ENCODE measurements at places on chromosomes 3 and 15.

GRCh38 chr3:29065211-29065785 is 215.6 kb upstream of the RBMS3 start:
- DNase-seq, result no peak

DNA sequence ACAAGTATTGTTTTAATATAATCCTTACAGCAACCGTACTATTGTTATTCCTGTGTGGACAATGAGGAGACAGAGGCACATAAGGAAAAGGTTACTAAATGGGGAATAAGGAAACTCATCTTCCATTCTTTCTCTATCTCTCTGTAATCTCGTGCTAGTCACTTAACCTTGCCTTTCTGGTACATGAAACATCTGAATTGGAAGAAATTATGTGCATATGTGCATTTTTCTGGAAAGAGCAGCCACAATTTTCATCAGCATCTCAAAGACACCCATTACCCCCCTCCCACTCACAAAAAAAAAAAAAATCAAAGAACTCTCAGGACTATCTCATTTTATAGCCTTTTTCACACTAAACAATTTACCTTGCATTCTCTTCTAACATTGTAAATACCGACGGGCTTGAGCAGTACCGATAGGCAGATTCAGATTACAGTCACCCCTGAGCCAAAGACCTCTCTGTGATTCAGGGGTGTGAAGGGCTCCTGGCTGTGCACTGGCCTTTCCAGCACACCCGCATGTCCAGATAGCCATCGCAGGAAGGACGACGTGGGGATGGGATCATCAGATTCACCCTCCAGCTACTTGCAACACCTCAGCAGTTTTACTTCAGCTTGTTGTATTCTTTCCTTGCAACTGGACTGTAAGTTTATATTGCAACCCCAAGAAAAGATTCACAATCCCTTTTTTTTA is 48.1 kb downstream of the CASR start:
- no peak for DNase-seq

GRCh38 chr3:106619-107018 is 89.9 kb upstream of the CHL1 start:
- no peak for DNase-seq

GRCh38 chr3:183731611-183732010 is 34.0 kb downstream of the YEATS2 start:
- no peak for DNase-seq

- no peak for DNase-seq
Observed at GRCh38 chr3:164458986-164459385, 619.3 kb downstream of the SI start.

Measured in activated CD4-positive, alpha-beta memory T cell treated with anti-CD3 and anti-CD28 coated beads, Interleukin-2, amount 10 ng/mL, durations not matched to agents 7 days and 5 days (primary cell).